ENCODE measurements at places on chromosomes 7 and 10. TPM values are rescaled to one million over a fixed set of nuclear protein-coding genes. Genes with fewer than 3 reads are reported as not detected.

ZP3 gene
- not detected for total RNA-seq

NSMCE4A gene
- 31.8 TPM for total RNA-seq

TET1 gene
- total RNA-seq: 3.8 TPM

FZD8 gene
- total RNA-seq: 4.4 TPM

STOX1 gene
- 0.09 TPM for total RNA-seq

SPDYE16 gene
- not detected for total RNA-seq

GNG11 gene
- total RNA-seq: 18.0 TPM
